Neuronal stem cell (in vitro differentiated cells): ENCODE measurements at places on chromosomes 16 and 17.

- DNase-seq, result no peak
These were observed 50.6 kb downstream of the MPHOSPH6 start for GRCh38 chr16:82119405-82119804.

GRCh38 chr16:53511084-53511402 is 8.0 kb upstream of the AKTIP start:
- DNase-seq, result no peak

DNA sequence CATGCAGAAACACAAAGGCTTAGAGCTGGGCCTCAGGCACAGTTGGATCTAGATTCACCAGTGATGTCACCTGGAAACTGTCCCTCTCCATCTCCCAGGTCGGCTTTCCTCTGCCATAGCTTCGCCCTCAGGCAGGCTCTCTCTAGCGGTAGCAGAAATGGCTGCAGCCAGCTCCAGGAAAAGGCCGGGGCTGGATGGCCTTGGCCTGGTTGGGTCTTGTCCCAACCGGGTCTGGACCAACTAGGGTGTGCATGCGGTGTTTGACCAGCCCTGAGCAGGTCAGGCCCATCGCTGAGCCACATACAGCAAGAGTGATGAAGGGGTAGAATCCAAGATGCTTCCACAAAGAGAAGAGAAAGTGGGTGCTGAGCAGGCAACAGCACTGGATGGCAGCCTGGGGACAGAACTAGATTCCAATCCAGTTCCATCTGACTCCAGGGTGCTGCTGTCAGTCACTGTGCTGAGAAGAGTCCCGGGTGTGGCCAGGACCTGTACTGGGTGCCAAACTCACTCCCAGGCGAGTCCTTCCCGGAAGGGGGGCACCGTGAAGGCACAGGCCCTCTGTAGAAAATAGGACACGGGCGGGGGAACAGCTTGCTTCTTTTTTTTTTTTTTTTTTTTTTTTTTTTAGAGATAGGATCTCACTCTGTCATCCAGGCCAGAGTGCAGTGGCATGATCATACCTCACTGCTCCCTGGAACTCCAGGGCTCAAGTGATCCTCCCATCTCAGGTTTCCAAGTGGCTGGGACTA is 51.8 kb downstream of the SOCS3 start:
- no peak for DNase-seq

- no peak for DNase-seq
These were observed 811.6 kb upstream of the GOT2 start for GRCh38 chr16:59545721-59546120.

GRCh38 chr16:2250652-2251295 is 613 bp downstream of the ECI1 start:
- DNase-seq, result peak; percentile 24

GRCh38 chr16:1754204-1754603 is 17.1 kb downstream of the NME3 start:
- DNase-seq, result no peak

DNA sequence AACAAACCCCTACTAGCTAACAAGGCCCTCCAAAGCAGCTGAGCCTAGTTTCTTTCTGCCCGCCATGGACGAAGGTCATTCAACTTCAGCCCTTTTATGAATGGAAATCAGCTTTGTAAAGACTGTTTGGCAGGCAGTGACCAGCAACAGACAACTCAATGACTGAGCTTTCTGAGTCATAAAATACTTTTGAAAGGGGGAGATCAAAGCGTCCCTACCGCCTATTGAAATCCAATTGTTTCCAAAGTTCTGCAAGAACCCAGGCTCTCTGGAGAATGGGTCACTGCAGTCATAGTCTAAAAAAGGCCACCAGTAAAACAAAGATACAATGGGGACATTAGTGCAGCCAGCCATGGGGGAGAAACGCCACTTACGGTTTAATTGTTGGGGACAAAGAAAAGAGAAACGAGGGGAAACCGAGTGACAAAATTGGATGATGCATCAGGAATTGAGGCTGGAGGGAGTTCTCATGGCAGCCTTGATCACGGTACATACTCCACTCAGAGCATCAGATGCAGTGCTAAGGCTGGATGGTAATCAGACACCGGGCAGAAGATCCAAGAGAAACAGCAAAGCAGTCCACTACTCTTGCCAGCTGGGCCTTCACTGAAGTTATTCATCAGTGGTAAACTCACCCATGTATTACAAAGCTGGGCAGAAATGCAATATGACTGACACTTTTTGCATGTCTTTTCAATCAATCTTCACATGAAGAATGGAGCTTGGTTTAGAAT is 9.8 kb downstream of the ADAMTS18 start:
- peak; percentile 55 for DNase-seq

DNA sequence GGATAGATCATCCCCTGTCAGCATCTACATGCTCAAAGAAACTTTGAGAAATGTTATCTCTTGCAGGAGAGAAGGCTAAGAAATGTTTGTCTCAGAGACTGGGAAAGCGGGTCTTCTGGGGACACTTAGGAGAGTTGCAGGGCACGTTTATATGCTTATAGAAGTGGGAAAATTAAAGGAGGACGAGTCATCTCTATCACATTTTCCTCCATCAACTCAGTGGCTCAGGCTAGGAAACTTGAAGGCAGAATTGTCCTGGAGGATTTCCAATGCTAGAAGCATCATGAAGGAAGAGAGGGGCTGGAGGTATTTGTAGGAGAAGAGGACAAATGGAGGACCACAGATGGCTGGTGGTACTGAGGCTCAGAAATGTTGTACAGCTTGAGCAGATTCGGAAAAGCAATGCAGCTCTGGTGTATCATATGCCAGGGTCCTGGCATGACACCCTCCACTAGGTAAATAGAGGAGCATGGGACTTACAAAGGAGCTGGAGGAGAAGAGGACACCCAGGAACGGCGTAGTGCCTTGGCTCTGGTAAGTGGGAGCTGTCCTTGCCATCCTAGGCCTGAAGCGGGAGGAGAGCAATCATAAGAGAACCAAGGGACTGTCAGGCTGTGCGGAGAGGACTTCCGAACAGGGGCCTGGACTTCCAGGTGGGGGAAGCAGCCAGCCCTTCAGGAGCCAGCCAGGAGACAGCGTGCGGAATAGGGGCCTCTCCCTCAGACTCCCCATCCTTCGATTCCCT is 4.5 kb upstream of the HS3ST3B1 start:
- DNase-seq, result no peak

- DNase-seq, result no peak
These were observed 14.2 kb upstream of the SYT17 start for GRCh38 chr16:19153876-19154275.

- no peak for DNase-seq
These were observed 6.5 kb downstream of the TBX6 start for GRCh38 chr16:30085247-30085646.

DNA sequence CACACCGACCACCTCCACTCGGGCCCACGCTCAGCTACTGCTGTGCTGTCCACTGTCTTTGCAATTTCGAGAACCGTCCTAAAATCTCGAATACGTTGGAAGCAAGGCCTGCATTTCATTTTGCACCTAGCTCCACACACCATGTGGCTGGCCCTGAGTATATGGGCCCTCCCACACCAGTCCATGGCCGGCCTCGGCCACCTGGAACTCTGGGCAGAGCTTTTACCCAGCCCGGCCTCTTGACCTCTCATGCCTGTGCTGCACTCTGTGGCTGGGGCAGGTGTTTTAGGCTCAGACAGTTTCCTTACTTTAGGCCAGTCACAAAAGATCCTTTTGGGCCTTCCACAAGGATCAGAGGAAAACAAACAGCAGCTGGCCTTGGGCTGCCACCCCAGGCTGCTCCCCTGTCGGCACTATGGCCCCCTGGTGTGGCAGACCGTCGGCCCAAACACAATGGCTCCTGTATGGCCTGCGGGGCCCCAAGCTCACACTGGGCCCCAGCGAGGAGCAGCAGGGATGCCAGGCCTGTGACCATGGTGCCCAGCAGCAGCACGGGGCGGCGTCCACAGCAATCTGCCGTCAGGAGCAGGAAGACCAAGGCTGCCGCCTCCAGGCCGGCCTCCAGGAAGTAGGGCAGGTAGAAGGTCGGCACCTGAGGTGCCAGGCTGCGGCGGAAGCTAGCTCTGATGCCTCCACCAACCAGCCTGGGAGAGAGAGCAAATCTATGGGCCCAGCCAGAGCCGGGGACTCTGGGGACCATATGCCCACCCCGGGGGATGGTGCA is 2.5 kb downstream of the SLC22A31 start:
- no peak for DNase-seq

GRCh38 chr16:23505180-23505665 is 5.1 kb downstream of the GGA2 start:
- no peak for DNase-seq

DNA sequence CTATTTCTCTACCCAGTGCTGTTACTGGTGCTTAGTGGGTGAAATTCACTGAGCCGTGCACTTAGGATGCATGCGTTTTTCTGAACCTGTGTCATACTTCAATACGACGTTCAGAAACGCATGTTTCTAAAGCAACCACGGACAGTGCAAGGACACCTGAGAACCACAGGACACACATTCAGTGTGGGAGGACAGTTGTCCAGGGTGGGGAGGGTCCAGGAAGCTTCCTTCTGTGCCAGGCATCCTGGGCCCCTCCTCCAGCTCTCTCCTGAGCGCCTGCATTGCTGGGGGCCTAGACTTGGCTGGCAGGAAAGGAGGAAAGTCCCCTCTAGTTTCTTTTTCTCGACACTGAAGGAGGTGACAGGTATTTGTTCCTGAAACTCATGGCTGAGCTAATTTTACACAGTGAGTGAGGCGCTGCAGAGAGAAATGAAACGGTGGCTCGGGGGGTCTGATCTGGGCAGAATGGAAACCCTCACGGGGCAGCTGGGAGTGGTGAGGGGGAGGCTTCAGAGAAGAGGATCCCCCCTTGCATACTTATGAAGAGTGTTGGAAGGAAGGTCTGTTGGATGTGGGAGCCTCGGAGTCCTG is 89.9 kb downstream of the IRF8 start:
- no peak for DNase-seq

DNA sequence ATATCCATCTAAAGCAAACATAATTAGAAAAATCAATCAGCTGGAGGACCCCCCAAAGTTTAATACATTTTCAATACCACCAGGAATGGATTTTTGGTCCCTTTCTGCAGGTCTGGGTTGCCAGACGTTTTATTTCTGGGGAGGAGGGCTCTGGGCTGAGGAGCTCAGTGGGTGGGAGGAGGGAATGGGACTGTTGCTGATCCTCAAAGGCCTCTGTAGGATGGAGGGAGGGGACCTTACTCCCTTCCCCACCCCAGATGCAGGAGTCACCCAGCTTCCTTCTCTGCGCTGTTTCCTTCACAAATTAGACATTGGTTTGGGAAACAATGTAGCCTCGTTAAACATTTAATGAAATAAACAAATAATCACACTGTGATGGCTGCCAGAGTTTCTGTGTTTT is 6.6 kb downstream of the RND2 start:
- no peak for DNase-seq

DNA sequence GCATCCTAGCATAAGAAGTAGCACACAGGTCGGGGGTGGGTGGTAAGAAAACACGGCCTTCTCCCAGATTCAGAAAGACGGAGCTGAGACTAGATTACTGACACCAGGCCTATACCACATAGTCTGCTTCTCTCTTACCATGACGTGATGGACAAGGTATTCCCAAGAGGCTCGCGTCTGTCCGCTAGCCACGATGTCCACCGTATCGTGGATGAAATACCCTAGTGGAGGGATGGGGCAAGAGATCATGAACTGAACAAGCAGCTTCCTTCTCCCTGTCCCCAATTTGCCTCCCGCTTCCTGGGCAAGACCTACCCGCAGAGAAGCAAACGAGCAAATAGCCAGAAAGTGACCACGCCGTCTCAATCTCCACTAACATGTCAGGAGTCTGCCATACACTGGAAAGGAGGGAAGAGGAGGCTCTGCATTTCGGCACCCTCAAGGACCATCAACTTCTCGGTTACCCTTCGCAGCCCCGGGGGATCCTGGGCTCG is 820 bp downstream of the TLCD1 start:
- no peak for DNase-seq

- no peak for DNase-seq
These were observed 145.6 kb upstream of the TBX2 start for GRCh38 chr17:61253937-61254574.

GRCh38 chr16:56505181-56505580 is 14.6 kb downstream of the BBS2 start:
- DNase-seq, result no peak

GRCh38 chr17:74839990-74840852 is 19.5 kb downstream of the GRIN2C start:
- DNase-seq, result no peak

GRCh38 chr16:28866454-28866804 is 2.8 kb downstream of the SH2B1 start:
- DNase-seq, result no peak

DNA sequence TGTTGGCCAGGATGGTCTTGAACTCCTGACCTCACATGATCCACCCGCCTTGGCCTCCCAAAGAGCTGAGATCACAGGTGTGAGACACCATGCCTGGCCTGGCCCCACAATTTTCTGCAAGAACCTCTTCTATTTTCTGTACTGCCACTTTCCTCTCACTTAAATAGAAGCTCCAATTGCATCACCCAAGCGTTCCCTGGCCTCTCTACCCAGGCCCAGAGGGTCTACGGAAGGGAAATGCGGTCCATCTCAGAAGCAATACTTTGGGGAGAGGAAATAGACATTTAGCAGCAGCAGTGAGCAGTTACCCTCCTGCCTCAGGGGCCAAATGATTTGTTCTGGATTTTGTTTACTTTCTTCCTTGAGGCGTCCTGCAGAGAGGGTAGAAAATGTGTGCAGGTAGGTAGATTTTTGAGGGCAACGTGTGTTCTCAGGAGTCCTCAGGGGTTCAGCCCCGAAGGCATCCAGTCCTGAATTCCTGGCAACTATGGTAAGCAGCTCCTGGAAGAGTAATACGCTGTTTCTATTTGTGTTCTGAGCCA is 11.0 kb downstream of the SLC6A4 start:
- no peak for DNase-seq

GRCh38 chr17:44972953-44973352 is 4.8 kb upstream of the C1QL1 start:
- DNase-seq, result no peak

DNA sequence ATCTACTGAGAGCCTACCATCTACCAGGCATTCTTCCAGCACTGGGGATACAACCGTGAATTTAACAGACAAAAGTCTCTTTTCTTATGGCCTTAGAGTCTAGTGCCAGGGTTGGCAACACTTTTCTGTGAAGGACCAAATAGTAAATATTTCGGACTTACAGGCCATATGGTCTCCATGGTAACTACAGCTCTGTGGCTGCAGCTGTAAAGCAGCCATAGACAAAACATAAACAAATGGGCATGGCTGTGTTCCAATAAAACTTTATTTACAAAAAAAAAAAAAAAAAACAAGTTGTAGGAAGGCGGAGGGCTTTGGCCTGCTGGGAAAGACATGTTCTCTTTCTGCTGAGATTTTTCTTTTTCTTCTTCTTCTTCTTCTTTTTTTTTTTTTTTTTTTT is 98.7 kb downstream of the ABCC12 start:
- DNase-seq, result no peak

GRCh38 chr16:14061732-14062259 is 9.3 kb upstream of the MRTFB start:
- DNase-seq, result no peak

- no peak for DNase-seq
These were observed 272.5 kb upstream of the TNRC6C start for GRCh38 chr17:77685881-77686486.

- DNase-seq, result no peak
These were observed 72.8 kb downstream of the GOSR1 start for GRCh38 chr17:30549864-30550511.

GRCh38 chr16:67449336-67449735 is 18.4 kb downstream of the HSD11B2 start:
- DNase-seq, result no peak
